ENCODE measurements at places on chromosomes 3 and 15. TPM values are rescaled to one million over a fixed set of nuclear protein-coding genes. Genes with fewer than 3 reads are reported as not detected.

DNA sequence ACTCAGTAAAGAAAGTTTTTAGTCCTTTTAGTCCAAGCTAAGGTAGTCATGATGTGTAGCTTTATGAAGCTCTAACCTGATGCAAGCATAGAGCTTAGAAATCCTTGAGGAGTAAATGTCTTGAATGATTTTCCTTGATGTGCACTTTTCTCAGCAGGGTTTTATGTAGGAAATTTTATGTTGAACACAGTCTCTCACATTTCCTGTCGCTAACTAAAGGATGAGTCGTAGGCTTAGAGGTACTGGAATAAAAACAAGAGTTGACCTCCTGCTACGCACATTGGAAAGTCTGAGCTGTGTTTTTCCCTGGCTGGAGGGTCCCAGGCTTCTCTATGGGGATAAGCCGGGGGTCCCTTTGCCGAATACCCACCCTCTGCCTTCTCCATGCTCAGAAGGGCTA is 34.7 kb upstream of the ZPLD1 start:
- DNase-seq, result no peak

The POTEB3 gene
- not detected for total RNA-seq

The LRRN1 gene
- 8.0 TPM for total RNA-seq

The SRGAP3 gene
- 8.3 TPM for total RNA-seq

DNA sequence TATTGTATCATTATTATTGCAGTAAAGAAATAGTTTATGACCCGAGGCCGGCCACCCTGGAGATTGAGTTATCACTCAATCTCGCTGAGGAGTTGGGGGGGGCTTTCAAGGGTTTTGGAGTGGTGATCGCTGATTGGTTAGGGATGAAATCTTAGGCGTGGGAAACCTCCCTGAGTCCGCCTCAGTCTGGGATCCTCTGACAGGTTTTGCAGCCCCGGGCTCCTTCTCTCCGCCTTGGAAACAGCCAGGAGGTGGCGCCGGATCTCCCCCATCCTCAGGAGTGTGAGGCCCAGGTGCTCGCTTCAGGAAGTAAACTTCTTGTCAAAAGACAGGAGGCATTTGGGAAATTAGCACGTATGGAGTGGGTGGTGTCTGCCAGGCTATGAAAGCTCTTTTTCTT is 41.1 kb upstream of the SEC61A1 start:
- no peak for DNase-seq

The PPP2R3A gene
- total RNA-seq, result 4.9 TPM

DNA sequence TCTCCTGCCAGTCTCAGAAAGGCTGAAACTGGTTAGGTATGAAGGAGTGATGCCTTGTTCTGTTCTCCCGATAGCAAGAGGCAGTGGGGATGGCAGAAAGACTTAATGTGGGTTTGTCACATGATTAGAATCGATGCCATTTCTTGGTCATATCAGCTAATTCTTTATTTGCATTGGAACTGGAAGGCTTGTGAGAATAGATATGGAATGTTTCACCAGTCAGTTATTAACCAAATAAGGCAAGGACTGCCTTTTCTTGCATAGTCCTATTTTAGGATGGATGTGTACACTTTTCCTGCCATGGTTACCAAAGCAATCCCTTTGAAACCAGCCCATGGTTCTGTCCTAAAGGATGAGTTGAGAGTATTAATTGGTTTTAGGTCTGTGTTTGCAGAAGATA is 33.7 kb downstream of the FILIP1L start:
- no peak for DNase-seq

GRCh38 chr3:152404976-152405375 is 136.2 kb downstream of the MBNL1 start:
- DNase-seq, result no peak

GRCh38 chr3:133930341-133930933 is 34.8 kb upstream of the RAB6B start:
- peak; percentile 17 for DNase-seq

The CYP19A1 gene
- total RNA-seq, result not detected

- DNase-seq, result no peak
Measured at GRCh38 chr3:177481329-177481728, 284.0 kb upstream of the TBL1XR1 start.

The PLEKHO2 gene
- total RNA-seq, result 145 TPM

The GOLGA8S gene
- 0.68 TPM for total RNA-seq

- DNase-seq, result no peak
Measured at GRCh38 chr15:57866149-57866736, 159.7 kb downstream of the POLR2M start.

DNA sequence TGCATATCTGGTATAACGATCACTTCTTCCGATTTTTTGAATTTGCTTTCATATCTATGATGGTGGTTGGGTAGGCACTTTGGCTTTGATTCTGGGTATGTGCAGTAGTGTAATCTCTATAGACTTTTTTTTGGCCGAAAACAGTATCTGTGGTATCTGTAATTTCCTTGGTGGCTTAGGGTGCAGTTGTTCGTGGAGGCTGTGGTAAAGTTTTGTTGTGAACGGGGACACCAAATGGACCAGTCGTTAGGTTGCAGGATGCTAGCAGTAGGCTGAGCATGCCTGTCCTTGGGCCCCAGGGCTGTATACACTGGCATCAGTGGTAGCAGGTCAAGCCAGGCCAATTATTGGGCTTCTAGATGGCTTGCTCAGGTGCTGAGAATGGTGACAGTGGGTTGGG is 55.2 kb downstream of the CCDC66 start:
- no peak for DNase-seq

DNA sequence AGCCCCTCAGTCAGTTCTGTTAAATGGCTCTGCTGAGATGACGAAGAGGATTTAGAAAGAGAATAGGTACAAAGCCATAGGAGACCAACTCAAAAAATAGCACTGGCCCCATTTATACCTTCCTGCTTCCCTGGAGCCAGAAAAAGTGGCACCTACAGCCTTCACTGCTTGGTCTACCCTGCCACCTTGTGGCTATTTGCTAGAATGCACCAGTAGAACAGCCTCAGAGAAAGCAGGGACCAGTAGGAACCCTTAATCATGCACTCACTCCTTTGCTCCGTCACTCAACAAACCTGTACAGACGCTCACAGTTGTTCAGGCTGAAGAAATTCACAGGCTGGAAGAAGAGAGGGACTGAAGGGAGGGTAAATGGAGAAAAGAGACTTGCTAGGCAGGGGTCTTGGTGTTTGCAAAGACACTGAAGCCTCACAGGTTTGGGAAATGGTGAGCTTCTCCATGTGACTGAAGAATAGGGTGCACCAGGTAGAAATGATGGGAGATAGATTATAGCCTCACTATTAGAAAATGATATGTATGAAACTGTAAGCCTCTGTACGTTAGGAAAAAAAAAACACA is 12.1 kb upstream of the RTP2 start:
- DNase-seq, result no peak

The ZNF502 gene
- total RNA-seq, result 4.2 TPM

DNA sequence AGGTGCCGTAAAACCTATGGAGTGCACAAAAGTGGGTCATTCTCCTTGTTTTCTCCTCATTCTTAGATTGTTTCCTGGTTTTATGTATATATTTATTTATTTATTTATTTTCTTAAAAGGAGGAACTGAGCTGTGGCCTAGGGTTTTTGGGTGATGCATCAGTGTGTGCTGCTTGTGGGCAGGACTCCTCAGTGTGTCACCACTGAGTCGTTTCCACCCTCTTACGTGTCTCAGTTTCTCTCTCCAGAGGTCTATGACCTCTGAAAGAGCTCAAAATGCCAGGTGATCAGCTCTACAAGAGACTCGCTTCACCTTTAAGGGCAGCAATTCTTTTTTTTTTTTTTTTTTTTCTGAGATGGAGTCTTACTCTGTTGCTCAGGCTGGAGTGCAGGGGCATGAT is 72.9 kb downstream of the CD200 start:
- no peak for DNase-seq

The MYO5C gene
- total RNA-seq, result 18.3 TPM

GRCh38 chr3:29202378-29202777 is 78.5 kb upstream of the RBMS3 start:
- no peak for DNase-seq

The CHRM5 gene
- total RNA-seq, result not detected

DNA sequence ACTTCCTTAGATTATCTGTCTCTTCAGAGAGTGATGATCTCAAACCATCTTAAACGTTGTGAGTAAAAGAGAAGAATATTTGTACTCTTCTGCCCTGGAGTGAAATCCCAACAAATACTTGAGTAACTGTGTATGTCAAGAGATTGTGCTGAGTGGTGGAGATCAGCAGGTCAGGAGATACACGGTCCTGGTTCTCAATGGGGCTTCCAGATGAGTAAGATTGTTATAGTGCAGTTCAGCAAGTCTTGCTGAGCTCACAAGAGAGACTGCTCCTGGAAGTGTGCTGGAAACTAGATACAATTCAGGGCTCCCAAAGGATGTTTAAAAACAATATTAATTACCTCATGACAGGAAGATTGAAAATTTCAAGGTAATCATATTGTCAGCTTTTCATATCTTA is 184.3 kb downstream of the AKAP13 start:
- DNase-seq, result no peak

- no peak for DNase-seq
Measured at GRCh38 chr3:53168175-53168923, 7.3 kb downstream of the PRKCD start.

DNA sequence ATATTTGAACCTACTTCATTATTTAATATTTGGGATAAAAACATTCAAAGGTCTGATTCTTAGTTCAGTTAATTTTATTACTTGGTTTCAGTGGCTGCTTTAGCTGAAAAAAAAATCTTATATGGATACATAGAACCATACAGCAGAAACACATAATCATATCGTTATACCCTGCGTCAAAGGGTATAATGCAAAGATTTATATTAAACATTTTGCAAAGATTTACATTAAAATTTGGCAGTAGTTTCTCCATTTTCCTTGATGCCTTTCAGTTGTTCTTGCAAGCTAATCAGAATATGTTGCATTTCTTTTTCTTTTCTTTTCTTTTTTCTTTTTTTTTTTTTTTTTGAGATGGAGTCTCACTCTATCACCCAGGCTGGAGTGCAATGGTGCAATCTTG is 31.4 kb downstream of the CLDN11 start:
- no peak for DNase-seq

The CYP8B1 gene
- total RNA-seq, result not detected

GRCh38 chr15:61000276-61000675 is 228.8 kb downstream of the RORA start:
- no peak for DNase-seq

- no peak for DNase-seq
Measured at GRCh38 chr3:195140816-195141793, 129.9 kb downstream of the XXYLT1 start.

All from spleen (tissue), 13 donors.